ENCODE measurements at places on chromosomes 6 and 20.

DNA sequence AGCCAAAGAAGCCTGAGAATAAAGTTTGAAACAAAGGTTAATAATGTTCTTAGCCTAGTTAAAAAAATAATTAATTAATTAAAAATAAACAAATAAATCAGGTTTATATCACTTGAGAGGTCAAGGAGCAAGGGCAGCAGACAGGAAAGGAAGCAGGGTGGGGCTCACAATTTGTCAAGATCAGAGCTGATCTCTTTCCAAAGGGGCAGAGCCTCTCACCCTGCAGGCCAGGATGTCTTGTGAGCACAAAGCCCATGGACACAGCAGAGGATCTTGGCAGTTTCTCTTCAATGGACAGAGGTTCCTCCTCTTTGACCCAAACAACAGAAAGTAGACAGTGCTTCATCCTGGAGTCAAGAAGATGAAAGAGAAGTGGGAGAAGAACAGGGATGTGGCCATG lies 14.9 kb downstream of the ULBP1 start:
- no peak for DNase-seq

DNA sequence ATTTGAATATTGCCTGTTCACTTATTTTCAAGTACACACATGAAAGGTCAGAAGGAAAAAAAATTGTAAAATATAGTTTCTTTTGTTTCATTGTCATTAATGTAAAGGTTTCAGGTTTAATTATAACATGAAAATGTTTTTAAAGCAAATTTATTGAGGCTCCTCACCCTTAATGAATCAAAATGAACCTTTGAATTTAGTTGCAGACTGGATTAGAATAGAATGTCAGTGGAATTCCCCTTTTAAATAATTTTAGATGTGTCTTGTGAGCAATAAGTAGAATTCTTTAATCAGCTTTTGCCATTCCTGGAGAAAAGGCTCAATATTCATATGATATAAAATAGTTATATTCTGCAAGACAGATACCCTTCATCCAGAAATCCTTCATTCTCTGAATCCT lies 70.7 kb upstream of the SMIM8 start:
- DNase-seq, result no peak

GRCh38 chr20:35607003-35607735 lies 8.5 kb upstream of the SPAG4 start:
- DNase-seq, result no peak

- no peak for DNase-seq
Observed at GRCh38 chr6:154234019-154234772, 122.4 kb downstream of the IPCEF1 start.

- DNase-seq, result peak; percentile 28
Observed at GRCh38 chr6:6003621-6004366, 2.9 kb downstream of the NRN1 start.

- no peak for DNase-seq
Observed at GRCh38 chr6:23823421-23823820, 302.6 kb upstream of the NRSN1 start.

- no peak for DNase-seq
Observed at GRCh38 chr6:53648184-53648943, 17.2 kb downstream of the KLHL31 start.
